Stimulated activated CD4-positive, alpha-beta T cell treated with anti-CD3 and anti-CD28 coated beads, Interleukin-12 subunit alpha, Interleukin-12 subunit beta, amount 100 ng/mL, for 48 hours (primary cell): ENCODE measurements at places on chromosomes 6 and 20.
A peak's percentile ranks its signal among the peaks of the same experiment; 100 is the strongest.

GRCh38 chr6:5403076-5403475 lies 141.8 kb downstream of the FARS2 start:
- DNase-seq, result no peak

DNA sequence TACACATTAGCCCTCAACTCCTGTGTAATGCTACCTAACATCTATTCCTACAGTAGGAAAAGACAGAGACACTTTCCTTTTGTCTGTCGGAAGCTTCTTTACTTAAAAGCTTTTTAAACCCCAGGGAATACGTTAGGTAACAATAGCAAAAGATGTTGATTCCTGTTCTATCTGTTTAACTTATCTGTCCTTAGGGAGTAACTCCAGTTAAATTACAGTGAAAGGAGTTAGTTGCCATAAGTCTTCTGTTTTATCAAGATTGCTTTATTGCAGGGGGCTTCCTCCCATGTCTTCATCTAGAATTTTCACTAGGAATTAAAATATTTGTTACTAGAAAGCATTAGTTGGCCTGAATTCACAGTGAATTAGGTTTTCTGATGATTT lies 26.2 kb downstream of the TOP1 start:
- no peak for DNase-seq

DNA sequence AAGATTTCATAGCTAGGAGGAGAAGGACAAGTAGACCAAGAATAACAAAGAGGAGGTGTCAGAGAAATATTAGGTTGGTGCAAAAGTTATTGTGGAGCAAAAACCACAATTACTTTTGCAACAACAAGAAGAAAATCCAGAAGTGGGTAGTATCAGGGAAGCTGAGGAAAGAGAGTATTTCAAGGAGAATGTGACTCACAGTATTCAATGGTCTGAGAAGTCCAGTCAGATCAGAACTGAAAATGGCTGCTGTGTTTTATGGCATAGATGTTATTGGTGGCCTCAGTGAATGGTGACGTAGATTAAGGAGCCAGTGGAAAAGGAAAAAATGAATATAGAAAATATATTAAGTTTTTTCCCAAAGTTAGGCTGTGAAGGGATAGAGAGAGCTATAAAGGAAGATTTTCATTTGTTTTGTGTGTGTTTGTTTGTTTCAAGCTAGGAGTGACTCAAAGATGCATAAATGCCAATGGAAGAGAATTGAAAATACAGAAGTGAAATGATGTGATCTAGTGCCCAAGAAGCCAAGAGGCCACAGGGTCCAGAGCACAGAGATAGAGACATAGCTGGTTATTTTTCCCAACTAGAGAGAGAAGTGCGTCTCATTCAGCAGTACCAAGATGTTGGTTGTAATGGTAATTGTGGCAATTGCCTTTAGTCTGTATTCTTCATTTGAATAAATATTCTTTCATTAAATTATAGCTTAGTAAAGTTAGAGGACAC lies 112.8 kb downstream of the ADTRP start:
- DNase-seq, result no peak

- no peak for DNase-seq
Observed at GRCh38 chr20:52060794-52061714, 130.5 kb downstream of the ZFP64 start.

- peak; percentile 14 for DNase-seq
Observed at GRCh38 chr6:35757456-35758123, 18.8 kb upstream of the CLPSL2 start.
